Activated CD4-positive, alpha-beta T cell treated with anti-CD3 and anti-CD28 coated beads, Interleukin-2, amount 50 U/mL, for 16 hours (primary cell): ENCODE measurements at places on chromosomes 3 and 15.
A peak's percentile ranks its signal among the peaks of the same experiment; 100 is the strongest.

DNA sequence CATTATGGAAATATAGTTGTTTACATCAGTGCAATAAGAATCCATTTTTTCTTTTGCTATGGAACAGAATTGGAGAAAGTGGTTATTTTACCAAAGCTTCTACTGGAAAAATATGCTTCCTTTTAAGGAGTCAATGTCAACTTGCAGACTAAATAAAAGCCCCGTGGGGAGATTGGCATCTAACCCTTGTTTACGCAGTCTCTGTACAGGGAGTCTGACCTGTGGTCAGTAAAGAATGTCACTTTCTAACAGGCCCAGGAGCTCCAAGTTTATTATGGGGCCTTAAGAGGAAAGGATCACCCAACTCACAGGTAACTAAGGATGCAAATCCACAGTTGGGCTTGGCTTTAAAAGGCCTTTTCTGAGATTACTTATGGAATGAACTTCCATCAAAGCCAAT lies 1751.2 kb downstream of the SI start:
- DNase-seq, result no peak

GRCh38 chr3:105364128-105364527 lies 2.6 kb upstream of the ALCAM start:
- DNase-seq, result no peak

DNA sequence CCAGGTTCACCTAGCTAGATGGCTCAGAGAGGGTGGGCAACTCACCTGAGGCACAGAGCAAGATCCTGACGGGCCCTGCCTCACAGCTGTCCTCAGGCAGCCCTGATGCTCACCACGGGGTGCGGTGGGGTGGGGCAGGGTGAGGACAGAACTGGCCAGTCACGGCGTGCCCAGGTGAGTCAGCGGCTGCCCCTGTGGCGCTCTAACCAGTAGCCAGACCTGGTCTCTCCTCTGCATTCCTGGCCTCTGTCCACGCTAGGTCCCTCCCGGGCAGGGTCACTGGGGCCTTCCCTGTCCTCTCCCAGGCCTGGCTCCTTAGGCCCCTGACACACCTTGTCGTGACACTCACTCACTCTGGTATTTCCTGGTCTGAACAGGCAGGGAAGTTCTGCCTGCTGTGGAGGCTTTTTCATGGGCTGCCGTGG lies 901 bp downstream of the ALS2CL start:
- no peak for DNase-seq

DNA sequence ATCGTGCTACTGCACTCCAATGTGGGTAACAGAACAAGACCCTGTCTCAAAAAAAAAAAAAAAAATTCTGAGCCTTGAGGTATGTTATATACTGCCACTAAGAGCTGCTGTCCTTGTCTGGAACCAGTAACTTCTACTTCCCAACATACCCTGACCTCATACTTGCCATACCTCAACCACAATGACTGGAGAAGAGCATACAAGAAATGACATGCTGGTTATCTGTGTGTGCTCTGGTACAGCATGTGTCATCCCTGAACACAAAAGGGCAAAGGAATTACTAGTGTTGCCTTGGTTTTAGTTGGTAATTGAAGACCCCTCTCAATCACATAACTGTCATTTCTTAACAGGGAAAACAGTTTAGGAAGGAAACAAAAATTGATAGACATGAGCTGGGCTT lies 54.5 kb downstream of the MRPS25 start:
- DNase-seq, result no peak

GRCh38 chr15:101133751-101134261 lies 118.0 kb downstream of the CHSY1 start:
- no peak for DNase-seq

- no peak for DNase-seq
Observed at GRCh38 chr15:89111961-89112340, 23.7 kb downstream of the ABHD2 start.

GRCh38 chr3:112333381-112334317 lies 693 bp downstream of the CD200 start:
- peak; percentile 30 for DNase-seq

DNA sequence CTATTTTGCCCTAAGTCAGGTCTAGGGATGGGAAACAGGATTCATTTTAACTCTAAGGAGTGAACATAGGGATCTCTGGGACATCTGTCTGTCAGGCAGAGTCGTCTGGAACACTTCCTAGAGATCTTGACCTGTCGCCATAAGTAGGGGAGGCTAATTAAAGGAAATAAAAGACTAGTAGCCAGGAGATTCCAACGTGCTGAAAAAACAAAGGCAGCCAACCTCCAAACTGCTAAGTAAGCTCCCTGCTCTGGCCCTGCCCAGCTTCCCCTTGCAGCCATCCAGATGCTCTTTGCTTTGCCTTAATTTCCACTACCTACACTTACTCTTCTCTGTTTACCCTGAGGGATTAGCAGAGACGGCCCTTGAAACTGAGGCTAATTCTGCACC lies 18.4 kb upstream of the TSEN2 start:
- no peak for DNase-seq

DNA sequence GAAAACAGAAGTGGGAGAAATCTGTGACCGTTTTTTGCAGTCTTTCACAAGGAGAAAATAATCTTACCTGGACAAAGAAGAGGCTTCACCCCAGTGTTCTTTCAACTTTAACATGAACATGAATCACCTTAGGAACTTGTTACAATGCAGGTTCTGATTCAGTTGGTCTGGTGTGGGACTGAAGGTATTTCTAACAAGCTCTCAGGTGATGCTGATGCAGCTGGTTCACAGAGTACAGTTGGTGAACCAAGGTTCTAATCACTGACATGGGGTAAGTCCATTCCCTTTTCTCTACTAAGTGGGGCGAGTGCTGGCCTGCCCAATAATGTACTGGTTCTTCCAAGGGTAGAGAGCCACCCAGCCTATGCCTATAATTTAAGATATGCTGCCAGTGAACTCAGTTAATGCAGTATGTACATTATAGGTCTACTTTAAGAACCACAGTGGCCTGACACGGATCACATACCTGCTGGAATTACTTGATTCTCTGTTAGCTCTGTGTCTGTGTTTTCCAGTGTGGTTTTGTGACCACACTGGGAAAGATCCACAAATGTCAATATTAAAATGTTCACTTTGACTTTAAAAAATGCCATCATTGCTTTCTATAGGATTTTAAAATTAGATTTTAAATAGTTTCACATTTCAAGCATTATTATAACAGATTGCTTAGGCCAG lies 304.1 kb downstream of the ZNF621 start:
- no peak for DNase-seq

DNA sequence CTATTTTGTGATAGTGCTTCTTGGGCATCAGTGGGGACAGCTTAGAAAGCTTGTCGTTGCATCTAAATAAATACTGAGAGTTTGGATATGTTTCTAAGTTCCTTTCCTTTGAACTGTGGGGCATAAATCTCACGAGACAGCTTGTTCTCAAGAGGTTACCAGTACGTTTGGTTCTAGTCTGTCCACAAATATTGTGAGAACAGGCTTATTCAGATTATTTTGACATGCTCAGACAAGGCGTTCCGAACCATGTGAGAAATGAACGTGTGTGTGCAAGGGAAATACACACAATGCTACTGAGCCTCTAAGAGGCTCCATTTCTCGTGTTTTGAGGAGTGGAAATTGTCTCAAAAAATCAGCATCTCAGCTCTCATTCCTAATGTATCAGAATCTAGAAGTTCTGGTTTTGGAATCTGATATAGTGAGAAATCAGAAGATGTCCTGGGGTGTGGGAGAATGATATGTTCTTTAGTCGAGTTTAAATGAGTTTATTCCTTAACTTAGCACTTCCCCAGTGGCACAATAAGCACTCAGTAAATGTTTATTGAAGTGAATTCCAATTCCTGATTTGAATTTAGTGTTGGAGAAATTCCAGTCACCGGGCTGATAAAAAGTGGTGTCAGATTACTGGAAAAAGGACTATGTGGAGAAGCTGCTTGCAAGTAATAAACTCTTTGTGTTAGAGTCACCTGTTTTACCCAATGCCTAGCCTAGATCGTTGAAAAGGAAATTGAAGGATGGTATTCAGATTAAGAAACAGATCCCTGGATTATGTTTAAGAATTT lies 481.5 kb downstream of the LPP start:
- DNase-seq, result no peak

DNA sequence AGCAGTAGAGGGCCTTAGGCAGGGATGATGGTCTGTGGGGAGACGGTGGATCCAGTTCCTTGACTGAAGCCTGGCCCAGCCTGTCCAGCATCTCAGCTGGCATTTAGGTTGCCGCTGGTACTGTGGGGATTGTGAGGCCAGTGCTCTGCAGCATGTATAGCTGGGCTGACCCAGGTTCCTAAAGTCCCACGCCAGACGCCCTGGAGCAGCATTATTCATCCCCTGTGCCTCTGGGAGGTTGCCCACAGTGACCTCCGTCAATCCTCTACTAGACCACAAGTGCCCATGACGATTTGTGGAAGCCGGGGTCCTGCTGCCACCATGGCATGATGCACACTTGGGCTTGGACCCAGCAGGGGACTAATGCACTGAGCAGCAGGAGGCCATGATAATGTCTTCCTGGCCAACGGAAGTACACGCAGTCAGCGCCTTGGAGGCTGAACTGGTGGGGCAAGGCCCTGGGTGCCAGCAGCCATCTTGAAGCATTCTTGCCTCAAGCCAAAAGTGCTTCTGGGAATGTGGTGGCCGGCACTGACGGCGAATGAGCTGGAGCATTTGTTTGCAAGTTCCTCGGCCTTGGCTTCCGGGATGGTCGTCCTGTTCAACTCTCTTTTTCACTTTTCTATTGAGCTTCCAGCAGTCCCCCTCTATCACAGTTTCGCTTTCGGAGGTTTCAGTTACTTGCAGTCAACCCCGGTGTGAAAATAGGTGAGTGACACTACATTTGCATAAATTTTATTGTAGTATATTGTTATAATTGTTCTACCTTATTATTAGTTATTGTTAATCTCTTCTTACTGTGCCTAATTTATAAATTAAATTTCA lies 949.4 kb downstream of the ROBO1 start:
- no peak for DNase-seq

GRCh38 chr3:176953106-176954060 lies 243.9 kb downstream of the TBL1XR1 start:
- no peak for DNase-seq

GRCh38 chr15:77702211-77702957 lies 69.7 kb upstream of the LINGO1 start:
- peak; percentile 5 for DNase-seq

DNA sequence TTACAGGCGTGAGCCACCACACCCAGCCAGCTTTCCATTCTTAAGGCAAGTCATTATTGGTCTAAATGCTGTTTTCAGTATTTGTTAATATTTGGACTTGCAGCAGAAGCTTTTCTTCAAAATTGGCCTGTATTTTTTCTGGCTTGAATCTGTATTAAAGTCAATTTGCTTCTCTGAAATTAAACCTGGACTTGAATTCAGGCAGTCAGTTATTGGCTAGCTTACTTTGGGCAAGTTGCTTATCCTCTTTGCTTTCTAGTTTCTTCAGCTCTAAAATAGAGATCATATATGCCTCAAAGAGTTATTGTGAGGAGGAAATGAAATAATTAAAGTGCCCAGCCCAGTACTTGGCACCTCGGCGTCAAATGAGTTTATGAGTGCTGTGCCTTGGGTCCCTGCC lies 17.3 kb downstream of the STARD9 start:
- DNase-seq, result no peak

DNA sequence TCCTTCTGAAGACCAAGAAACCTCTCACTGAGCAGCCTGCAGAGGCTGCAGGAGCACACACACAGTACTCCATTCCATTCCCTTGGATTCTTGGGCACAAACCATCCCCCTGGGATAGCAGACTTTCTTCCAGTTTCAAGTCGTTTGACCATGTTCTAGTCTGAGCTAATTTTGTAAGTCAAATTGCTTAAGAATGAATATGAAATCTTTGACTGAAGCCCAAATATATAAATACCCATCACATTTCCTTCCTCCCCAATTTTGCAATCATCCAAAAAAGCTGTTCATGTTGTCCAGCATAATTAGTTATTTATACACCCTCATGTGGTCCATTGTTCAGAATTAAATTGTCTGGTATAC lies 231.2 kb upstream of the TPRG1 start:
- no peak for DNase-seq

- no peak for DNase-seq
Observed at GRCh38 chr3:115999001-115999585, 375.8 kb downstream of the GAP43 start.

GRCh38 chr3:63908081-63908736 lies 4.0 kb downstream of the SCAANT1 start:
- DNase-seq, result no peak

DNA sequence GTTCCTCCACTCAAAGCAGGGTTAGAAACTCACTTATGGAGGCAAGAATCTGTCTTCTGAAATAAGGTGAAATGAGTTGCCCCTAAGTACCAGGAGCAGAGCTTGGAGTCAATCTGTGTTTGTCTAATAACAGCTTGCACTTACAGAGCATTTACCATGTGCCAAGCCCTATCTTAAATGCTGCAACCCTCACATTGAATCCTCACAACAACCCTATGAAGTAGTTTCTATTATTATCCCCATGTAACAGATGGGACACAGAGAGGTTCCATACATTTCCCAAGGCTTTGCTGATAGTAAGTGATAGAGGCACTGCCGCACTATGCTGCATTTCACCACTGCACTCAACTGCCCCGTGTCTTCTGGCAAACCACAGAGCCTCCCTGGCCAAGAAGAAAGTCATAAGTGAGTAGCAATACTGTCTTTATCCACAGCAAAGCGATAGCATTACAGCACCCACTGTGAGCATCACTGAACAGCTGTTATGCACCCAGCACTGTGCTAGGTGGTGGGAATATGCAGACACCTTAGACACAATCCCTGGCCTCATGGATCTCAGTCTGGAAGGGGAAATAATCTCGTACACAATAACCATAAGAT lies 141.5 kb downstream of the SSR3 start:
- no peak for DNase-seq

DNA sequence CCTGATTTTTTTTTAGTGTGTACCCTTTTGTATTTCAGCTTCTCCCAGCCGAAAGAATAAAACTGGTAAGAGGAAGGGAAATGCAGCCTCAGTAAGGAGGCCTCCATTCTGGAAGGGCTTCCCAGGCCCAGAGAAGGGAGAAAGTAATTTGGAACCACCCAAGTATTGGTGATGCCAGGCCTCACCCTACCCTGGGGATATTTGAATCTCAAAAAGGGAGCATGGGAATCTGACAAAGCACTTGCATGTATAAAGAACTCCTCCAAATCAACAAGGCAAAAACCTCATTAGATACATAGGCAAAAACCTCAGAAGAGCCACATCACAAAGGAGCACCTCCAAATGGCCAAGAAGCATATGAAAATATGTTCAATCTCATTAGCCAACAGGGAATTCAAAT lies 68.8 kb upstream of the GLCE start:
- no peak for DNase-seq

DNA sequence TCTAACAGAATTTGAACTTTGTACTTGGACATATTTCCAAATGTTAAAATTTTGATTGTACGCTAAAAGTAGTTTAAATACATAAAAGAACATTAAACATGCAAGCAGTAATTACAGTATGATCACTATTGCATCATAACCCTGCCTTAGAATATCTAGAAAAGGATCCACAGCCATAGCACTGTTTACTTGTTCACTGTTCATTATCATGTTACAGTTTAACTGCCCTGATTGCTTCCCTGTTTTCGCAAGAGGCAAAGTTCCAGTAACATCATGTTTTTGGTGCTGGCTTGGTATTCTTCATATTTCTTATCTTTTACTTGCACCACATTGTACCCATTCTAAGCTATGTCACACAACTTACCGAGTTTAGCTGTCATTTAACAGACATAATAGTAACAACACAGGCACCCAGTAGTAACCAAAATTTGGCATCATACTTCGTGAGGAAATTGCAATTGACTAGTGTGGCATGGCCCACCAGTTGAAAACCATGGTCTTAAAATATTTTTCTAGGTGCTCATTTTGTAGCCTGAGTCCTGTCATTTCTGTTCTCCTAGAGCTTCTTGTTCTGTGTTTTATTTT lies 13.3 kb upstream of the TMEM87A start:
- DNase-seq, result no peak

- no peak for DNase-seq
Observed at GRCh38 chr3:8635631-8636030, 9.0 kb downstream of the SSUH2 start.
